ENCODE measurements at places on chromosomes 5 and 9.

- no peak for DNase-seq
Observed at GRCh38 chr9:89845321-89845720, 240.5 kb downstream of the GADD45G start.

DNA sequence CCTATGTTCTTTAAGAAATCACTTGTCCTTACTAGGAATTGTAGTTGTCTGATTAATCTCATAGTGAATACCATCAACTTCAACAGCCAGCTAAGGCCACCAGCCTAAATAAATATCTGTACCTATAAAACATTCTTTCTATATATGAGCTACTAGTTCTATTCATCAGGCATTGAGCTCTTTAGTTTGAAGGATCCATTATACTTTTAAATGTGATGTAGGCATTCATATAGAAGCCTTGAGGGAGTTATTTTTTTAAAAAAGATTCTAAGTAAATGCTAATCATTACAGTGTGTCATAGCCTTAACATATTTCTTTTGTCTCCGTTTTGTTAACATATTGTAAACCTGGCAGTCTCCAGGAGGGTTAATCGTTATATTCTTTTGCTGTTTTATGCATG lies 838.3 kb downstream of the PTPRD start:
- DNase-seq: no peak

DNA sequence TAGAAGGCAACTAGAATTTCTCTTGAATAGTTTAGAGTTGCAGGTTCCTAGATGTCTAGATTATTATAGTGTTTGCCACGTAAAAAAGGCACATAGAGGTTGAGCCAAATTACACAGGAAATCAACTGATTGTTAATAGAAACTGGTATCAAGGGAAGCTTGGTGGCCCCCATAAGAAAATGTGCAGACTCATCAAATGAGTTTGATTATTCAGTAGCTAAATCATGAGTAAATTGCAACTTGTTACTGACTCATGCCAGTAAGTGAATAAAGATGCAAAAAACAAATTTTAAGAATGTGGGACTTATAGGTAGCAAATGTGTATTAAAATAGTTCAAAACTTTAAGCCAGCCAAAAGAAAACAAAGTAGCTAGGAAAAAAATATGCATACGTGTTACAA lies 1078.9 kb upstream of the CDH9 start:
- no peak for DNase-seq

DNA sequence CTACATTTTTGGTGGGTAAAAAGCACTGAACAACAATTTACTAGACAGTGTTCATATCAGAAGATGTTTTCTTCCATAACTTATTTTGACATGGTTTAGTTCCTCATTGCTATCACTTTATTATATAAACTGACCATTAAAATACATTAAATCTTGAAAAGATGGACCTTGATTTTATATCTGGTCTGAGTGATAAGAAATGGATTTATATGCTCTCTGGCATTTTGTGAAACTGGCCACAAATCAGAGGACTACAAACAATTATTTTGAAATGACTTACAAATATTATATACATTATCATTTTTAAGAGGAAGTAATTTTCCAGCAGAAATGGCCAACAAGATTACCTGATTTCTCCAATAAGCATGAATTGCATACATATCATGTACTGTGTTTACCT lies 23.6 kb upstream of the TRIM36 start:
- DNase-seq: no peak

GRCh38 chr5:144281784-144282183 lies 111.1 kb downstream of the KCTD16 start:
- DNase-seq: no peak

Data from nephron progenitor cell (in vitro differentiated cells).